ENCODE measurements at places on chromosomes 7 and 10. TPM values are rescaled to one million over a fixed set of nuclear protein-coding genes. Genes with fewer than 3 reads are reported as not detected.

TAS2R38 gene
- not detected for total RNA-seq

- peak; percentile 76 for DNase-seq
These were observed 746 bp downstream of the CCDC71L start for GRCh38 chr7:106659963-106660861.

DNA sequence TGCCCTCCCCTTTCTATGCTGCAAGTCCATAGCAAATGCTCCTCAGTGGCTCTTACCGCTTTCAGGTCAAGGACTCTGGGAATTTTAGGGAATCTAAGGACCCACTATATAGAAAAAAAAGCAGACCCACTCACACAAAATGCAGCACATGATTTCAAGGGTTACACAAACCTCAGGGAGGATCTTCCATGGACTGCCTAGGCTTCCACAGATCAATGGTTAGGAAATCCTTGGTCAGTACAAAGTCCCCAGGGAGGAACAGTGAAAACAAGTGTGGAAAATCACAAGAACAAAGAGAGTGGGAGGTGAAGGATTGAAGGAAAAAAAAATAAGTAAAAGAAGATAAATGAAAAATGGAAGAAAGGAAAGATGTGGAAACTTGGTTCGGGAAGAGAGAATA lies 188.4 kb downstream of the AHR start:
- DNase-seq: no peak

- no peak for DNase-seq
These were observed 391.1 kb downstream of the RPS24 start for GRCh38 chr10:78424723-78425122.

DNA sequence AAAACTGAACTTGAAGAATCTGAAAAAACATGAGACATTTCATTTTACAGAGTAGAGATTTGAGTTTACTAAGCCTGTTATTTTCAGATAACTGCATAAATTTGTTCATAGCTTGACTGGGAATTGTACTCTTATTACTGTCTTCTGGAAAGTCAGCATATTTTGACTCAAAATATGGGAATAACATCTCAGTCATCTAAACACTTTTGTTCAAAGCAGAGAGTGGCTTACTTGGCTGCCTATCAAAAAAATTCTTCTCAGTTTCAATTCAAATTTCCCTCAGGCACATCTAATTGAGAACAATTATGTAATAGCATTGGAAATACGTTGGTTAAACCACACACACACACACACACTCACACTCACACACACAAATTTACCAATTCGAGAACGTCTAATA lies 384.6 kb downstream of the ARL4A start:
- no peak for DNase-seq

DNA sequence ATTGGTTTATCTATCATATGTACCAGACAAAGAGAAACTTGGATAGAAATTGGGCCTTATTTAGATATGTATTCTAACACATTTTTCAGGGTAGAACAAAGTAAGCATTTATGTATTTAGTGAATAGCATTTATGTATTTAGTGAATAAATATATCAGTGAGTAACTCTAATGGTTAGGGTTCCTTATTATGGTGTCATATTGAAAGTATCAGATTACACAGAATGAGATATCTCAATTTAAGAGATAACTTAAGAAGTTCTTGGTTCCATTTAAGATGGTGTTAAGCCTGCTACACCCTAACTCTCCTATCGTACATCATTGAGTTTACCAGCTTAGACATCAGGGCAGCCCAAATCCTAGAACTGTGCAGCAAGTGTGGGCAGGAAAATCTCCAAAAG lies 35.9 kb upstream of the DMTF1 start:
- DNase-seq: no peak

CHAT gene
- total RNA-seq: 0.86 TPM

- peak; percentile 92 for DNase-seq
These were observed 2.2 kb upstream of the RBM17 start for GRCh38 chr10:6086375-6087233.

ABCA13 gene
- total RNA-seq: 2.8 TPM

DNA sequence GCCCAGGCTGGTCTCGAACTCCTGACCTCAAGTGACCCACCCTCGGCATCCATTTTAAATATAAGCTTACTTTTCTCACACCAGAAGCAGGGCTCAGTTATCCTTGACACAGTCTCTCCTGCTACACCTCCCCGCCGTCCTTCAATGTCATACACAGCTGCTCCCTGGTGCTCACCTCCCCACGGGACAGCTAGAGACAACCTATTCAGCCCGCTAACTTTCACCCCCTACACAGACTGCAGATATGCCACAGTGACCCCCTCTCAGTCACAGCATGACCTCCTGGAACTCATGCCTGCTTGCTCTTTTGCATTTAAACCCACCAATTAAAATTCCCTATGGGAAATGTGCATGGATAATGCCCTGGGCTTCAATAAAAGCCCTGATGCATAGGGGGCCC lies 44.2 kb upstream of the KCNMA1 start:
- DNase-seq: no peak

DNA sequence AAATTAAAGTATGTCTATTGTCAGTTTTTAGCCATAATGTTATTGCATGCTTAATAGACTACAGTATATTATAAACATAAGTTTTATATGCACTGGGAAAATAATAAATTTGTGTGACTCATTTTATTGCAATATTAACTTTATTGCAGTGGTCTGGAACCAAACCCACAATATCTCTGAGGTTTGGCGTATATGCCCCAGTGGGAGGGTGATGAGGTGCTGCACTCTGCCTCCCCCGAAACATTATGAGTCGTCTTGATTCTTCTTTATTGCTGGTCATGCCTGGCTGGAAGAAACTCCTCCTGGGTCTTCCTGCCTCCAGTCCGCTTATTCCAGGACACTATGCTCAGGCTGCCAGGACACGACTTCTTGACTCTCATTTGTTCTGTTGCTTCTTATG lies 88.4 kb downstream of the MTPN start:
- DNase-seq: no peak

ASZ1 gene
- not detected for total RNA-seq

DNA sequence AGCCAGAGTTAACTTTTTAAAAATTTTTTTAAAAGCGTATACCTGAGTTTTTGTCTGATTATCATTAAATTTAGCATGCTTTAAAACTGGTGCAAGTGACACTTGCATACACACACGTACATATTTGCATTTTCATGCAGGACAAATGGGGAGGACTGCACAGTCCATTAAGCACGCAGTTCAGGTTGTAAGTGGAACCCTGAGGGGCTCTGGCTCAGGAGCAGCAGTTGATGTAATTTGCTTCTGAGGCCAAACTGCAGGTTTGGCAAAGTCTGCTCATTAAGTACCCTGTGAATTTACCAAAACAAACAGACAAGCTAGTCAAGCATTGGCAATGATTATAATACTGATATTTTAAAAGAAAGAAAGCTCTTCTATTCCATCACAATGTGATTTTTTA lies 215.8 kb upstream of the PFKP start:
- DNase-seq: no peak

GRCh38 chr7:127417346-127417745 lies 24.8 kb upstream of the ZNF800 start:
- DNase-seq: no peak

DNA sequence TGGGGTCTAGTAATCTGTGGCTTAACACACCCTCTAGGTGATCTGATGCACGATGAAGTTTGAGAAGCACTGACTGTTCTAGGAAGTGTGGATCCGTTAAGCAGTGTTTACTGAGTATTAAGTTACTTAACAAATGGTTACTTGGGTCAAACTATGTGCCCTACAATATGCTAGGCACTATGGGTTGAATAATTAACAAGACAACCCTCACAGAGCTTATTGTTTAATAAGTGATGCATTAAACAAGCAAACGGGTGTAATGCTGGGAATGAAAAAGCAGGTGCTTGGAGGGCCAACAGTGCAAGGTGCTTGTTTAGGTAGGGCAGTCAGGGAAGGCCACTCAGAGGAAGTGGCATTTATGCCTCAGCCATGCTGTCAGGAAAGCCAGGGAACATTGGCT lies 378.0 kb upstream of the PODXL start:
- DNase-seq: peak; percentile 52

- no peak for DNase-seq
These were observed 156.3 kb upstream of the KMT2E start for GRCh38 chr7:104857458-104858425.

GRCh38 chr10:112000466-112000865 lies 183.1 kb downstream of the GPAM start:
- DNase-seq: no peak

DNA sequence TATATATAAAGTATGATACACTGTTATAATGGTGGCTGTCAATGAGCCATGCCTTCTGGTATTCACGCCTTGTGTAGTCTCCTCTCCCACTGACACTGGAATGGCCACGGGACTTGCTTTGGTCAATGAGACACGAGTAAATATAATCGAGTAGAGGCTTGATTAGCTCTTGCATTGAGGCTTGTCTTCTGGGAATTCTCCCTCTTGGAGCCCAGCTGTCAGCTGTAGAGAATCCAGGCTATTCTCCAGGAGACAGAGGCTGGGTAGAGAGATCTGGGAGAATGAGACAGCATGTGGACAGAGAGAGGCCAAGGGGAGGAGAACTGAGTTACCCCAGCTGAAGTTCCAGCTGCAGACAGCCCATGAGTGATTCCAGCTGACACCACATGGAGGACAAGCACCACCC lies 25.2 kb upstream of the PLCE1 start:
- DNase-seq: no peak

HABP2 gene
- 296 TPM for total RNA-seq

- peak; percentile 44 for DNase-seq
These were observed 208.6 kb downstream of the ZNF365 start for GRCh38 chr10:62582804-62583208.

GRCh38 chr10:30462513-30462912 lies 28.5 kb downstream of the MAP3K8 start:
- DNase-seq: no peak

DNA sequence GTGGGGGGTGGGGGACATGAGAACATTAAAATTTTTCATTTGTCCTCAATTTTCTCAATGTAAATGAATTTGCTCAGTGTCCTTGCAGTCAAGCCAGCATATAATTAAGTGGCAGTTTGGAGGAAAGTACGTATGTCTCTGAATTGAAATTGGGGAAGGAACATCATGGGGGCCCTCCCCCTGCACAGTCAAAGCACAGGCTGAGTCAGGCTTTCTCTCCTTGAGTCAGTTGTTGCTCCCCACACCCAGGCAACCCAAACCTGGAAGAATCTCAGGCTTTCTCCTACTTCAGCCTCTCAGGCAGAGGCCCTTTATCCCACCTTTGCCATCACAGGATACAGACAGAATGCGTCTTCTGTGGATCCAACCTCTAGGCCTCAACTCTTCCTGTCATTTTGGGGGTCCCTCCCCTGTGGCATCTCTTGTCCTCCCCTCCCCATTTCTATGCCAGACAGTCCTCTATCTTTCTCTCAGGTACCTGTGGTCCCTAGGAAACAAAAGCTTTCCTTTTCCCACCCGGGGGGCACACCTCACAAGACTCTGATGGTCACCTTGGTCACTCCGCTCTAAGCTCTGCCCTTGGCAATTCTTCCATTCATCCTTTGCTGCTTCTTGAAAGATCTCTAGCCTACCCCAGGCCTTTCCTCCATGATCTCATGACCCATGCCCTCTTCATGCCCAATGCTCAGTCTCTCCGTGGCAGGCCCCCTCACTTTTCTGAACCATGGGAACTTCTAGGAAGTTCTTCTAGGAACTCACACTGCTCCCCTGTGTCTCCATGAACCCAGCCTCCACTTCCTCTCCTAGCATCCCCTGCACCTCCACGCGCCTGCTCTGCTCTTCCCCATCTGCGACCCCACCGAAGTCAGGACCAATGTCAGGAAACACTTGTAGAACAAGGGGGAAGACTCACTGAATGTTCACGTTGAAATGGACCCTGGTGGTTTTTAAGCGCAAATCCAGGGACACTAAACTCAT lies 40.4 kb downstream of the CREB3L2 start:
- no peak for DNase-seq

- DNase-seq: no peak
These were observed 367.9 kb downstream of the TYW1 start for GRCh38 chr7:67364441-67365017.

ITGB1 gene
- 596 TPM for total RNA-seq

- DNase-seq: no peak
These were observed 49.5 kb downstream of the VSTM2A start for GRCh38 chr7:54591404-54592386.

GRCh38 chr10:133422223-133422806 lies 2.1 kb downstream of the SPRN start:
- DNase-seq: no peak

COBL gene
- total RNA-seq: 87.3 TPM

DNA sequence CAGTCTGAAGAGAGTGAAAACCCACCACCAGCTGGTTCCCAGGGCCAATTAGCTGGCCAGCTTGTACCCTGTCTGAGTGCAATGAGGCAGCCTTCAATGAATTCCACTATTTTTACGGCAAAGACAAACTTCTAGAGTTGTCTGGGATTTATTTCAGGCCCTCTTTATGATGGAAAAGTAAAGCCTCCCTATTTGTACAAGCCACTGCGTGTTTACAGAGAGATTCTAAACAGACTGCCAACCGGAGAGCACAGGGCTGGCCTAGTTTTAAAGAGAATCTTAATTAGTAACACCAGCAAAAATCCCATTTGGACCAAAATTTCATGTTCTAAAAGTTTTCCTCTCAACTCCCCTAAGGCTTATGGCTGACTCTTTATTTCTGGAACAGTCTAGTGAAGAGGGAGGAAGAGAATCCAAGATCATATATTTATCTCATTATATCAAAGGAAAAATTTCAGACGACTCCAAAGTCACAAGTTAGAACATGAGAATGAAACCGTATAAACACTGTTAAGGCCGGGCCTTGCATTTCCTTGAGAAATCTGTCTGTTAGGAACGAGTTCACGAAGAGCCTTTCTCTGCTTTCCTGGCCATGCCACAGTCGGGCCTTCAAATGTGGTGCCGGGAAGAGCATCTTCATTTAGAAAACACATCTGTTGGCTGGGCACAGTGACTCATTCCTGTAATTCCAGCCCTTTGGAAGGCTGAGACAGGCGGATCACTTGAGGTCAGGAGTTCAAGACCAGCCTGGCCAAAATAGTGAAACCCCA lies 724.6 kb upstream of the NRP1 start:
- no peak for DNase-seq

- DNase-seq: no peak
These were observed 362.7 kb downstream of the REEP3 start for GRCh38 chr10:63883861-63884260.

DNA sequence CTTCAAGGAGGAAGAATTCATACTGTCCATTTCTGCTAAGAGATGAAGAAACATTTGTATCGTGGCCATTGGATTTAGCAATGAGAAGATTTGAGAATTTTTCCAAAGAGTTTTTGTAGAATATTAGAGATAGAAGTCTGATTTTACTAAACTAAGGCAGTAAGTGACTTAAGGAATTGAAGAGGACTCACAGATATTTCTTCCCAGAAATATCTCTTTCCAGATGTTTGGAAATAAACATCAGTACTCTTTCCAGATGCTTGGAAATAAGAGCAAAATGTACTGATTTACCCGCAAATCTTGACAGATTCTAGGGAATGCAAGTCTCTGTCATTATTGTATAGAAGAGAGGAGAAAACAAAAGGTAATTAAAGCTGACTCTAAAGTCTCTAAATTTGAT lies 91.3 kb downstream of the IMMP2L start:
- DNase-seq: no peak
